ENCODE measurements at places on chromosomes 2 and 18. TPM values are rescaled to one million over a fixed set of nuclear protein-coding genes. Genes with fewer than 3 reads are reported as not detected.

DNA sequence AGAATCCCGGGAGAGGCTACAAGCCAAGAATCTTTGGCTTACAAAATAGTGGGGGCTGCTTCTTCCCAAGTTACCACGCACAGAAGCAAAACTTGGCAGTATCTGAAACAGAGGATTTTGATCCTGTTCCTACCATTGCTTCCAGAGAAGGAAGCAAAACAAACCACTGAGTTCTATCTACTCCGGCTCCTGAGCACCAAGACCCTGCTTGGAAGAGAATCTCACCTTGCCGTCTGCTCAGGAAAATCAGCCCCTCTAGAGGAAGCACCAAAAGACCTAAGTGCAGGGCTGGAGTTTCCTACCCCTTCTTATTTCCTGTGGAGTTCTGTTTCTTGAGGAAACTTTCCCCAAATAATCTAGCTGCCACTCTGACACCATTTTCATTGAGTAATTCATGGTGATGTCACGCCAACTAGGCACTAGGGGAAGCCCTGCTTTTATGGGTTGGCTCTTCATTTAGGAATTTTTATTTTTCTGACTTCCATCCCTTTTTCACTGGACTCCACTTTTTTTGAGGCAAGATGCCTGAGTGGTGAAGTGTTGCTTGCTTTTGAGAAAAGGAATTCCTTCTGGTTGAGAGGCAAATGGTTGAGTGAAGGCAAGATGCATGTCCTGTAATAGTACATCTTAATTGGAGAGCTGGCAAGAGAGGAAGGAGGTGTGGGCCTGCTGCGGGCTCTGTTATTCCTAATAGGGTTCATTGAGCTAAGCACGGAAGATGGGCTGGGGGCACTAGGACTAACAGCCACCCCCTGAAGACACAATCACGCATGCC is 36.8 kb upstream of the EML4 start:
- no peaks in the 10 kb centered on the region for H3K36me3 ChIP-seq
- H3K4me3 ChIP-seq: no peak overlapping the region
- no peak for DNase-seq
- H3K27me3 ChIP-seq: no peaks in the 10 kb centered on the region

Gene CD207
- 0.16 TPM for total RNA-seq

GRCh38 chr2:202113571-202114142 is 40.6 kb downstream of the KIAA2012 start:
- no peaks in the 10 kb centered on the region for H3K4me1 ChIP-seq
- no peaks in the 10 kb centered on the region for H3K36me3 ChIP-seq
- no peak overlapping the region for H3K4me3 ChIP-seq
- DNase-seq: no peak
- H3K27me3 ChIP-seq: no peaks in the 10 kb centered on the region

GRCh38 chr2:45134726-45135125 is 125.5 kb upstream of the SIX2 start:
- no peak for DNase-seq
- H3K27me3 ChIP-seq: no peaks in the 10 kb centered on the region
- H3K4me1 ChIP-seq: no peaks in the 10 kb centered on the region
- no peaks in the 10 kb centered on the region for H3K36me3 ChIP-seq

- no peak for DNase-seq
- H3K4me3 ChIP-seq: no peak overlapping the region
- no peaks in the 10 kb centered on the region for H3K36me3 ChIP-seq
- H3K27ac ChIP-seq: no peak overlapping the region
- no peaks in the 10 kb centered on the region for H3K27me3 ChIP-seq
- no peaks in the 10 kb centered on the region for H3K4me1 ChIP-seq
Measured at GRCh38 chr2:215293879-215294278, 18.0 kb upstream of the ATIC start.

Gene COLEC12
- total RNA-seq: 0.27 TPM

GRCh38 chr2:217887841-217888701 is 114.7 kb downstream of the TNS1 start:
- H3K4me3 ChIP-seq: no peak overlapping the region
- peak; percentile 76 for DNase-seq
- no peak overlapping the region for H3K27ac ChIP-seq
- peaks cover 37% of the 10 kb centered on the region for H3K36me3 ChIP-seq

GRCh38 chr2:100603948-100604633 is 41.3 kb downstream of the PDCL3 start:
- H3K4me3 ChIP-seq: no peak overlapping the region
- no peak overlapping the region for H3K27ac ChIP-seq
- H3K27me3 ChIP-seq: no peaks in the 10 kb centered on the region
- no peaks in the 10 kb centered on the region for H3K36me3 ChIP-seq
- no peak for DNase-seq

DNA sequence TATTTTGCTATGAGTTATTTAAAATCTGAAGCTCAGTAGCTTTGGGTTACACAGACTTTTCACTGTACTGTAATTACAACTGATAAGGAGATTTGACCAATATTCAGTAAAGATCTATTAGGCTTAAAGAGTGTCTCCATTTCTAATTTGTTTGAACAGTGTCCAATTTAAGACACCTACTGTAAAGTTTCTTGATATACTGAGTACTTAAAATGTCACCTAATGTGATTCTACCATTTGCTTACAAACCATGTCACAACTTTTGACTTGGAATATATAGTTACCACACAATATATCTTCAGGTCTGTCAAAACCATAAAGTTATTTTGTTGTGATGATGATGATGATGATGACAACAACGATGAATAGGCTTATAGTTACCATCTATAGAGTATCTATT is 228.5 kb upstream of the SMAD7 start:
- no peaks in the 10 kb centered on the region for H3K27me3 ChIP-seq
- no peaks in the 10 kb centered on the region for H3K36me3 ChIP-seq
- no peaks in the 10 kb centered on the region for H3K4me1 ChIP-seq
- H3K27ac ChIP-seq: no peak overlapping the region
- no peak overlapping the region for H3K4me3 ChIP-seq
- DNase-seq: no peak

Gene STRADB
- 70.3 TPM for total RNA-seq

Gene HS6ST1
- total RNA-seq: 18.0 TPM

DNA sequence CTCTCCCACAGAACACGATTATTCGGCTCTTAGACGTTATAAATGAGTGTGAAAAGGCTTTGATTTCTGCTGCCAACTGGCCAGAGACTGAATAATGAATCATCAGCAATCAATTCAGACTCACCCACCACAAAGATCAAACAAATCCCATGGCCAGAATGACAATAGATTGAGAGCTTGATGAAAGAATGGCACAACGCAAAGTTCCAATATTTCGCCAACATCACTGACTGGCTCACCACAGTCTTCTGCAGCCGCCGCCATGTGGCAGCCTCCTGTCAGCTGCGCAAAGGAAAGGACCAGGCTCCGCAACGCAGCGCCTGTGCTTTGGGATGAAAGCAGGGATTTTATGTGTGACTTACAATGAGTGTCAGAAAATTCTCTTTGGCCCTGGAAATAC is 104.4 kb upstream of the SOX11 start:
- no peak overlapping the region for H3K27ac ChIP-seq
- no peak overlapping the region for H3K4me3 ChIP-seq
- H3K4me1 ChIP-seq: no peaks in the 10 kb centered on the region

DNA sequence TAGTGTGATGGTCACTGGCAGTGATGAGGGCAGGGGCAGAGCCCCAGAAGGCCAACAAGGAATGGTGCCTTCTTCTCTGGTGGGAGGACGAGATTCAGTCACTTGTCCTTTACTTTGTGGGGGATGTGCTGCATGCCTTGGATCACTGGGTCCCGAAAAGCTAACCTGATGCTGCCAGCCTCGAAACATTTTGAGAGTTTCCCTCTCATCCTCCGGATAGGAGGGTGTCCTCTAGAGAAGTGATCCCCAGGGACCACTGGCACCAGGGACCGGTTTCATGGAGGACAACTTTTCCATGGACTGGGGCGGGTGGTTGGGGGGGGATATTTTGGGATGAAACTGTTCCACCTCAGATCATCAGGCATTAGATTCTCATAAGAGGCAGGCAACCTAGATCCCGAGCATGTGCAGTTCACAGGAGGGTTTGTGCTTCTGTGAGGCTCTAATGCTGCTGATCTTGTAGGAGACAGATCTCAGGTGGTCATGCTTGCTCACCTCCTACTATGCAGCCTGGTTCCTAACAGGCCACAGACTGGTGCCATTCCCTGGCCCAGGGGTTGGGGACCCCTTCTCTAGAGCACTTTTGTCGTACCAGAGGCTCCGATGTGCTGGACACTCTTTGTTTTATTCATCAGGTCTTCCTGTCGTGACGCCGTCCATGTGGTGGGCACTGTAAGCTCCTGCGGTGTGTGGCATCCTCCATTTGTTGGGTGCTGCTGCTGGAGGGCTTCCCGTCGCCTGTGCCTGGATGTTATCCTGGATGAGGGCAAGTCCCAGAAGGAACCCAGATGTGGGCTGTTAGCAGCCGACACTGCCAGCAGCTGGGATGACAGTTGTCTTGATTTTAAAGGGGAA is 68.5 kb upstream of the HDAC4 start:
- DNase-seq: no peak
- no peaks in the 10 kb centered on the region for H3K4me1 ChIP-seq
- no peaks in the 10 kb centered on the region for H3K36me3 ChIP-seq
- no peaks in the 10 kb centered on the region for H3K27me3 ChIP-seq

DNA sequence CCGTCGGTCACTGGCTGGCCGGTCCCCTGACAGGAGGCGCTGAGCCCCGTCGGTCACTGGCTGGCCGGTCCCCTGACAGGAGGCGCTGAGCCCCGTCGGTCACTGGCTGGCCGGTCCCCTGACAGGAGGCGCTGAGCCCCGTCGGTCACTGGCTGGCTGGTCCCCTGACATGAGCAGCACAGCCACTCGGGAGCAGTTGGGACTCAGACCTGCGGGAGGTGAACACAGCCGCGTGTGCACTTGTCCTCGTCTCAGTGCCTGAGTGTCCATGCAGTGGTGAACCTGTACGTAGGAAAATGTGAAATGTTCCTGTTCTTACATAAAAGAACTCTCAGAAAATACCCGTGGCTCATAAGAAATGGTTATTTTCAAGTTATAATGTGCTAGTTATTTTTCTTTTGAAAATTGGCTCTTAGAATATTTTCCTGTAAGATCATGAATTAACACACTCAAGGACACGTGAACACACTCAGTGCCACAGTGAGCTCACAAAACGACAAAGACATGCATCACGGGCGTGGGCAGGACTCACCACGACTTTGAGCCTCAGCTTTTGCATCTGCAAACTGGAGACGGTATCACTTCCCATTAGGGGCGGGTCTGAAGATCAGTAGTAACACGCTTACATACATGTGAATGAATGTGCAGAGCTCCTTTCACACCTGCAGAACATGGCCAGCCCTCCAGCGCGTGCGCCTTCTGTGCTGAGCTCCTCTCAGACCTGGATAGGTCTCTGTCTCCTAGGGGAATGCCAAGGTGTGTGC is 21.1 kb upstream of the NFATC1 start:
- no peaks in the 10 kb centered on the region for H3K4me1 ChIP-seq
- DNase-seq: no peak
- H3K4me3 ChIP-seq: no peak overlapping the region
- no peaks in the 10 kb centered on the region for H3K27me3 ChIP-seq

Gene ABCA12
- not detected for total RNA-seq

DNA sequence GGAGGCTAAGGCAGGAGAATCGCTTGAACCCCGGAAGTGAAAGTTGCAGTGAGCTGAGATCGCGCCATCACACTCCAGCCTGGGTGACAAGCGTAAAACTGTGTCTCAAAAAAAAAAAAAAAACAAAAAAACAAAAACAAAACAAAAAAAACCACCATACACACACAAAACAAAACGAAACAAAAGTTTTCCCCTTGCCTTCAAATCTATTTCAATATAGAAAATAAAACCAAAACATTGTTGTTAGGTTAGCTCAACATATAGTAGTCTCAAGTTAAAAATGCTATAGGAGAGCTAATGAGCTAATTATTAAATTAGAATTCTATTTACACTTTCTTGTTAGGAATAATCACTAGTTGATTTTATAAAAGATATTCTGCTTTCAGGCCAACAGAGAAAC is 43.3 kb downstream of the FBXO11 start:
- H3K4me1 ChIP-seq: no peaks in the 10 kb centered on the region
- H3K4me3 ChIP-seq: no peak overlapping the region
- H3K27ac ChIP-seq: no peak overlapping the region
- no peaks in the 10 kb centered on the region for H3K27me3 ChIP-seq
- no peak for DNase-seq

Gene RNF152
- total RNA-seq: 59.8 TPM

Gene OTX1
- total RNA-seq: not detected

GRCh38 chr18:49368876-49369440 is 91.5 kb downstream of the DYM start:
- H3K4me1 ChIP-seq: no peaks in the 10 kb centered on the region
- peak overlapping the region; percentile 56 for H3K27ac ChIP-seq
- DNase-seq: peak; percentile 48
- H3K27me3 ChIP-seq: no peaks in the 10 kb centered on the region

Gene POTEI
- not detected for total RNA-seq

DNA sequence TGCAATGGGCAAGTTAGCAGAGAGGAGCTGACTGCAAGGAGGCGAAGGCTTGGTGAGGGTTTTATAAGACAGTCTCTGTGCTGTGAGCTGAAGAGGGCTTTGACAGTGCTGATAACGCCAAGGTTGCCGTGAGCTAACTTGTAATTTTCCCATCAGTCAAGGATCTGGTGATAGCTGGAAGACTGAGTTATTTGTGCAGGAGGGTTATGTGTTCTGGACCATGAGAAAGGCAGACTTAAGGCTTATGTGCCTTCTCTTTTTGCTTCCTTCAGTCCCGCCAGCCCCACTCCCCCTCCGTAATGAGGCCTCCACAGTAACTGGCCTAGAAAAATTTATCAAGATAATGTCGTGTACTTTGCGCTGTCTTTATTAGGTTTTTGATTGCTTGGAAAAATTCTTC is 94.6 kb downstream of the RTP5 start:
- DNase-seq: no peak
- no peak overlapping the region for H3K27ac ChIP-seq
- no peaks in the 10 kb centered on the region for H3K27me3 ChIP-seq
- no peaks in the 10 kb centered on the region for H3K36me3 ChIP-seq

DNA sequence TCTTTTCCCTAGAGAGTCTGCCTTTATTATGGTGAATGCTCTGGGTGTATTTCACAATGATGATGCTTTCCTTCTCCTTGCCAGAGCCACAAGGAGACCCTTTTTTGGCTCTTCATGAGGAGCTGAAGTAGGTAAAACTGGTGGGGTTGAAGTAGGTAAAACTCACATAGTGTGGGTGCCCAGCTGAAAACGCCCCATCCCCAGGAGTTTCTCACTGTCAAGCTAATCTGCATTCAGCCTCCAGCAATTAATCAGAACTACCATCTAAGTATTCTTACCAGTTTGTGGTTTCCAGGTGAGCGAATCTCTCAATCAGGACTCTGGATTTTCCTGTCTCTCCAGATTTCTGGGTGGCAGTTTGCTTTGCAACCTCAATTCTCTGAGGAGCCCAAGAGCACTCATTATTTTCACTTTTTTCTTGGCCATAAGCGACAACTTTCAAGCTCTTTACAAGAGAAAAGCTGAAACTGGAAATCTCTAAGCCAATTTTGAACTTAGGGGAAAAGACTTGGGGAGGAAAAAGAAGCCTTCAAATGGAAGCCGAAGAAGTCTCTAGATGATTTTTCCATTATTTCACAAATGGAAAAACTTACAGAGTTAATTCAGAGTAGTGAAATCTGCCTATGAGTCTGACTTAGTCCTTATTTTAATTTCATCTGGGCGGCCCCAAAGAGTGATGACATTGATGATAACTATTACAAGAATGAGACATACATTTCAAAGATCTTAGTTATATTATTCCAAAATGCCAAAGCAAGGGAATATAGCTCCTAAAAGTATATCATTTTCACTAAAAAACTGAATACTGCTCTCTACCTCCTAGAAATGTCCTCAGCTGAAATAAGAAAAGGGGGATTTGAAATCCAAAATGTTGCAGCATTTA is 121.4 kb upstream of the MAP3K20 start:
- no peaks in the 10 kb centered on the region for H3K27me3 ChIP-seq
- no peak for DNase-seq
- no peak overlapping the region for H3K4me3 ChIP-seq
- H3K36me3 ChIP-seq: no peaks in the 10 kb centered on the region
- H3K4me1 ChIP-seq: peaks cover 13% of the 10 kb centered on the region

Measured in right lobe of liver (tissue), 6 donors.